Sigmoid colon (tissue), 7 donors: ENCODE measurements at places on chromosomes 13 and 19. TPM values are rescaled to one million over a fixed set of nuclear protein-coding genes. Genes with fewer than 3 reads are reported as not detected.

PTH2 gene
- total RNA-seq, result not detected

SOX1 gene
- not detected for total RNA-seq

SPRYD7 gene
- 8.7 TPM for total RNA-seq

CFD gene
- 576 TPM for total RNA-seq

- H3K27ac ChIP-seq, result no peak overlapping the region
- no peak overlapping the region for H3K4me3 ChIP-seq
- H3K36me3 ChIP-seq, result no peaks in the 10 kb centered on the region
- no peak for DNase-seq
Observed at GRCh38 chr13:102045731-102046130, 356.1 kb downstream of the FGF14 start.

GRCh38 chr13:111977179-111977506 lies 89.8 kb upstream of the SOX1 start:
- H3K27me3 ChIP-seq, result peaks cover 10% of the 10 kb centered on the region
- no peak for DNase-seq
- no peak overlapping the region for H3K4me3 ChIP-seq
- H3K4me1 ChIP-seq, result peaks cover 9% of the 10 kb centered on the region
- no peaks in the 10 kb centered on the region for H3K36me3 ChIP-seq

DNA sequence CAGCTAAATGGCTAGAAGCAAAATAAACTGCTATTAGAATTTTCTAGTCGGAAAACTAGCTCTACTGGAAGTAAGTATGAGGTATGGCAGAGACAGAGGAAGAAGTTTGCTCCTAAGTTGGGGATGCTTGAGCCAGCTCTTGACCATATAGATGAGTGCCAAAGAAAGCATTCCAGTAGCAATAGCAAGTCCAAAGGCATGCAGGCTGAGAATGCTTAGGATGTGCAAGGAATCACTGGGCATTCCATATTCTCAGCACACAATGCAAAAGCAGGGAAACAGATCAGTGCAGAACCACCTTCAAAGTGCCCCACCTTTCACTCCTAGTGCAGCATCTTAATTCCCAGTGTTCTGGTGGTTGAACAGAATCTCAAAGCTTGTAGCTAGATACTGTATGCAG lies 32.9 kb downstream of the SERTM1 start:
- H3K4me3 ChIP-seq, result no peak overlapping the region
- H3K4me1 ChIP-seq, result no peaks in the 10 kb centered on the region
- no peak overlapping the region for H3K27ac ChIP-seq
- no peaks in the 10 kb centered on the region for H3K36me3 ChIP-seq
- no peak for DNase-seq

GRCh38 chr13:26713341-26713740 lies 47.2 kb downstream of the GPR12 start:
- no peak overlapping the region for H3K27ac ChIP-seq
- DNase-seq, result no peak
- no peaks in the 10 kb centered on the region for H3K4me1 ChIP-seq
- H3K36me3 ChIP-seq, result no peaks in the 10 kb centered on the region
- no peaks in the 10 kb centered on the region for H3K27me3 ChIP-seq
- H3K4me3 ChIP-seq, result no peak overlapping the region

GRCh38 chr19:33740811-33741396 lies 55.8 kb upstream of the KCTD15 start:
- no peaks in the 10 kb centered on the region for H3K36me3 ChIP-seq
- no peaks in the 10 kb centered on the region for H3K4me1 ChIP-seq
- no peak for DNase-seq
- no peak overlapping the region for H3K4me3 ChIP-seq

DNA sequence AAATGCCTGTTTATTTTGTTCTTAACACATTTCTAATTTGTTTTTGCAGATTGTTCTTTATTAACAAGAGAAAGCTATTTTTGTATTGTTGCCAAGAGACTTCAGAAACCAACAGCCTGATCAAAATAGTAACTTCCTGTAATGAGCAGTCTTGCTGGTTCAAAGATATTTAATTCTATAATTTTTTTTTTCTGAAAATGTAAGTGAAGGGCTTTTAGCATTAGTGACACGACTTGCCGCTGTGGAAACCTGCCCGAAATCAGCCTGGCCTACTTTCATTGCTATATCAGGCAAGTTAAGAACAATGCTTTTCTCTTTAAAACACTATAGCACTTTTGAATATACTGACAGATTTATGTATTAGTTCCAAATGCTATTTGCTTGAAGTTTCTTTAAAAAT lies 374.3 kb downstream of the EFNB2 start:
- H3K27ac ChIP-seq, result no peak overlapping the region
- H3K4me1 ChIP-seq, result no peaks in the 10 kb centered on the region
- DNase-seq, result no peak
- no peaks in the 10 kb centered on the region for H3K27me3 ChIP-seq
- H3K4me3 ChIP-seq, result no peak overlapping the region
- H3K36me3 ChIP-seq, result no peaks in the 10 kb centered on the region

- no peaks in the 10 kb centered on the region for H3K27me3 ChIP-seq
- peaks cover 14% of the 10 kb centered on the region for H3K4me1 ChIP-seq
- H3K27ac ChIP-seq, result no peak overlapping the region
Observed at GRCh38 chr19:35458731-35459391, 10.8 kb downstream of the FFAR2 start.
